ENCODE measurements at places on chromosomes 13 and 19.

GRCh38 chr19:55251341-55252081, 7.3 kb downstream of the PPP6R1 start:
- no peak for DNase-seq

- no peak for DNase-seq
These were observed 574.0 kb downstream of the EFNB2 start for GRCh38 chr13:105961438-105961837.

GRCh38 chr19:15954820-15955219, 6.0 kb downstream of the OR10H4 start:
- DNase-seq, result no peak

- no peak for DNase-seq
These were observed 216.3 kb downstream of the RGCC start for GRCh38 chr13:41673640-41674039.

DNA sequence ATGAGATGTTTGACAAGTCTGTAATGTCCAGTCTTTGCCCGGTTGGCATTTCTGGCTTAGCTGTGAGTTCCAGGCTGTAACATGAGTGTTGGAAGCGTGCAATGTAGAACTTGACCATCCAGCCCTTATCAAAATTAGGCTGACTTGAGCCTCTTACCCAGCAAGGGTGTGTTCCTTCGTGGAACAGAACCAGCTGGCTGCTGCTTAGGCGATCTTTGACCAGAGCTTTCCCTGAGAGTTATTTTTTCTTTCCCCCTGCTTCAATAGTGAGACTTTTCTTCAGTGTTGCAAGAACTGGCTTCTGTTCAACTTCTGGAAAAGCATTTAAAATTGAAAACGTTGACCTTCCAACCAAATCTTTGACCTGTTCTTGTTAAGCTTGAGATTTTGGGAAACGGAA, 6.5 kb downstream of the TNFSF13B start:
- DNase-seq, result no peak

- DNase-seq, result no peak
These were observed 67.3 kb upstream of the SACS start for GRCh38 chr13:23500849-23501248.

DNA sequence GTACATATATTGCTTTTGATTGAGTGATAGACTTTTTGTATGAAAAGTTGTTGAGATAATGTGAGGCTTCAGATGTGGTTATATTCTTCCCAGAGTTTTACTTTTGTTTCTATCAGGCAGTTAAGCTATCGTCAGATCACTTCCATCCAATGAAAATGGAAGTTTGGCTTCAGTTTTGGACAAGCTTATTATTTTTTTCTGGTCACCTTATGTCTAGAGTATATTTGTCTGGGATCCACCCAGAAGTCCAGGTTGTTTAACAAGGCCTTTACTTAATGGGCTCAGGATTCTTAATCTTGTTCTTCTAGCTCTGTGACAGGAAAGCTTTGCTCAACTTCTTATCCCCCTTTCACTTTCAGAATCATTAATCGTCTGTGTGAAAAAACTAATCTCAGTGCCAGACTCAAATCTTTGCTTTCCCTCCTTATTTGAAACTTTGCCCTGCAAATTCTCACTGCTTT, 150.9 kb downstream of the PDS5B start:
- DNase-seq, result no peak

DNA sequence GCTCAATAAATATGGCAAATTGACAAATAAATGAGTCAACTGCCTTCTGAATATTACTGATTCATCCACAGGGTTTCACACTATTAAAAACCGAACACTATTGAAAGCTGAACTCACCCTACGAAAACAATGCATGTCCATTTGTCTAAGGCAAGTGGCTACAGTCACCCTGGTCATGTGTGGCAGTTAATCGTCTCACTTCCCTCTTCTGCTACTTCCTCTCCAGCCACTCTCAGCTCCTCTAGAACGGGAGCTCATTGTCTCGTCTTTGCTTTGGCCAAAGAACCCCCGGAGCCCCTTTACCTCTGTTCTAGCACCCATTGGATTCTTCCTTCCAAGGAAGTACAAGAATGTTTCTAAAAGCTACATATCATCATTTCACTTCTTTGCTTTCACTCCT, 74.4 kb upstream of the ZNF599 start:
- no peak for DNase-seq

GRCh38 chr19:56930647-56931535, 90.4 kb upstream of the PEG3 start:
- DNase-seq, result no peak

DNA sequence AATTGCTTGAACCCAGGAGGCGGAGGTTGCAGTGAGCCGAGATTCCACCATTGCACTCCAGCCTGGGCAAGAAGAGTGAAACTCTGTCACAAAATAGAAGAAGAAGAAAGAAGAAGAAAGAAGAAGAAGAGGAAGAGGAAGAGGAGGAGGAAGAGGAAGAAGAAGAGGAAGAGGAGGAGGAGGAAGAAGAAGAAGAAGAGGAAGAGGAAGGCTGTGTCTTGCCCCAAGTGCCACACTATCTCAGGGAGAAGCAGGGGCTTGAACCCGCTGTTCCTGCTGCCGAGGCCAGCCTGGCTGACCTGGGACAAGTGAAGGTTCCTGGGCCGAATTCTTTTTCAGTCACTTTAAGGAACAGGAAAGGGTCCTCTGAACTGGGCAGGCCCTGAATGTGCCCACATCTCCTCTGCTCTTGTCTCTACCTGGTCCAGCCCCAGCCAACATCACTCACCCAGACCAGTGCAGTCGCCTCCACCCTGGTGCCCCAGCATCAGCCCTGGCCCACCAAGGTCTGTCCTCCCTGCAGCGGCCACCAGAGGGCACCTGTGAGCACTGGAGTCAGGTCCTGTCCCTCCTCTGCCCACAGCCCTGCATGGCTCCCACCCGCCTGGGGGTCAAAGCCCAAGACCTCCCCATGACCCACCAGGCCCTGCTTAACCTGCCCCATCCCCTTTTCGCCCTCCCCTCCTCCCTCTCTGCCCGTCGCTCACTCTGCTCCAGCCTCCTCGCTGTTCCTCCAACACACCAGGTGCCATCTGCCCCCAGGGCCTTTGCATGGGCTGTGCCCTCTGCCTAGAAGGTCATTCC, 20.0 kb downstream of the TICAM1 start:
- DNase-seq, result no peak

DNA sequence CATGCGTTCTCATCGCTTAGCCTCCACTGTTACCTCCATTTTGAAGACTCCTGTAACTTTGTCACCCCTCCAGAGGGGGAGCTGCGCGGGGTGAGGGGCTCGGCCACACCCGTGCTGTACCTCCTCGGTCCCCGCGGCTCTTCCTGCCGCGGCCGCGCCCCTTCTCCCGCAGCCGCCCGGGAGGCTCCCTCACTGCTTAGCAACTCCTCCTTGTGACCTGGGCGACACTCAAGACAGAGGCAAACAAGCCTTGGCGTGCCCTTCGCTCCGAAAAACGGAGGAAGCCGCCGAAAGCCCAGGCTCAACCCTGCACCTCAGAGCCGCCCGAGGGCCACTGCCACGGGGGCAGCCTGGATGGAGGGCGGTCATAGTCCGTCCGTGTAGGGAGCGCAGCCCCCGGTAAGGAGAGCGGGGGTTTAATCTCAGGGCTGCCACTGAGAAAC, 494.3 kb downstream of the FOXO1 start:
- DNase-seq, result no peak

DNA sequence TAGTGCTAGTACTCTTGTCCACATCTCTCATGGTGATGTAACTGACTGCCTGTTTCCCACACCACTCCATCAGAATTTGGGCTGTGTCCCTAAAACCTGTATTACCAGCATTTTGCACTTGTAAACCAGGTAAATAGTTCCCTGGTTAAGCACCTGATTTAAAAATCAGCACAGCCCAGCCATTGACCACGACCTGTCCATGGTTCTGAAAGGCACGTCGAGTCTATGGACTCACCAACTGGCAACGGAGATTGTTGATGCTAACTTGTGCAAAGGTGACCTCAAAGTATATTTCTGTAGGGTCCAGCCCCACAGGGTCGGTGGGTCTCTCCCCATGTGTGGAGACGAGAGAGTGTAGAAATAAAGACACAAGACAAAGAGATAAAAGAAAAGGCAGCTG, 46.7 kb upstream of the ZNF835 start:
- DNase-seq, result no peak

DNA sequence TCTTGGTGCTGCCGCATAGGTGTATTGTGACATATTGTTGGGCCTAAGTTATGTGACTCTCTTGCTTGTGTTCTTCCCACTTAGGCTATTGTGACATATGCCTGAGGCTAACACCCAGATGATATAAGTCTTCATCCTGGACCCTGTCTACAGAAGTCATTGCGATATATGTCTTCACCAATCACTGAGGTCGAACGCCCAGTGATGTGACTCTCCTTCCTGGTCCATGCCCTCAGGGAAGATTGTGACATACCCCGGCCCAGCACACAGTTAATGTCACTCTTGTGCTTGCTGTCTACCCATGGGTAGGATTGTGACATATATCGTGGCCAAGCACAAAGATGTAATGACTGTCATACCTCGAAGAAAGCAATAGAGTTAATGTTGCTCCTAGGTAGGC, 16.9 kb upstream of the ZNF730 start:
- DNase-seq, result no peak

DNA sequence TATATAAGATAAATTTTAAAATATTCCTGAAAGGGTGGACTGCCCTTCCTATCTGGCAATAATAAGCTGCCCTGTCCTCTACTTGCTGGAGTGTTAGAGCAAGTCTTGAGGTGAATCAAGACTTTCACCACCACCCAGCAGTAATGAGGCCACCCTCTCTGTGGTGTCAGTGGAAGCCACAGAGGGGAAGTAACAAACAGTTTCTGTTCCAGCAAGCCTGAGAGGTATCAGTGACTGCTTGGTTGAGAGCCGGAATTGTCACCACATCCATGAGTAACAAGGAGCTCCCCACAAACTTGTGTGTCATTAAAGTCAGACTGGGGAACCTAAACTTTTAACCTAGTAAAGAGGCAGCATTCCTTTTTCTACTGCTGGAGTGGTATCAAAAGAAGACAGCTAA, 532.7 kb upstream of the SPRY2 start:
- DNase-seq, result no peak

Data from cortex of kidney (tissue), 1 donor.